ENCODE measurements at places on chromosomes 3 and 15. TPM values are rescaled to one million over a fixed set of nuclear protein-coding genes. Genes with fewer than 3 reads are reported as not detected.

DNA sequence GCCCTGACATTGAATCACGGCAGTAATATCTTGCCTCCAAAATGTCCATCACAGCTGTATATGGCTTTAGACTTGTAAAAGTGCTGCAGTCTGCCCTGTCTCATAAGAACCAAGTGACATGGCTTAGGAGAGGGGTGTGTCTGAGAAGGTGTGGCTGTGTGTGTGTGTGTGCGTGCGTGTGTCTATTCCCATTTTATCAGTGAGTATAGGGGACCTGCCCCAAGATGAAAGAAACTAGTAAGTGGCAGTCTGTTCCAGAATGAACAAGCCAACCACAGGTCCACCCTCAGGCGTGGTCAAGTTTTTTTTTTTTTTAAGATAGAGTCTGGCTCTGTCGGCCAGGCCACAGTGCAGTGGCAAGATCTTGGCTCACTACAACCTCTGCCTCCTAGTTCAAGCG is 5.6 kb upstream of the RHOV start:
- H3K4me1 ChIP-seq, result peaks cover 2% of the 10 kb centered on the region
- no peak overlapping the region for H3K4me3 ChIP-seq
- H3K27me3 ChIP-seq, result no peaks in the 10 kb centered on the region
- H3K36me3 ChIP-seq, result no peaks in the 10 kb centered on the region
- H3K27ac ChIP-seq, result no peak overlapping the region

GRCh38 chr3:79005084-79005483 is 762.7 kb downstream of the ROBO1 start:
- no peak overlapping the region for H3K27ac ChIP-seq
- no peak overlapping the region for H3K4me3 ChIP-seq
- H3K4me1 ChIP-seq, result peaks cover 9% of the 10 kb centered on the region
- DNase-seq, result no peak
- H3K36me3 ChIP-seq, result no peaks in the 10 kb centered on the region

DNA sequence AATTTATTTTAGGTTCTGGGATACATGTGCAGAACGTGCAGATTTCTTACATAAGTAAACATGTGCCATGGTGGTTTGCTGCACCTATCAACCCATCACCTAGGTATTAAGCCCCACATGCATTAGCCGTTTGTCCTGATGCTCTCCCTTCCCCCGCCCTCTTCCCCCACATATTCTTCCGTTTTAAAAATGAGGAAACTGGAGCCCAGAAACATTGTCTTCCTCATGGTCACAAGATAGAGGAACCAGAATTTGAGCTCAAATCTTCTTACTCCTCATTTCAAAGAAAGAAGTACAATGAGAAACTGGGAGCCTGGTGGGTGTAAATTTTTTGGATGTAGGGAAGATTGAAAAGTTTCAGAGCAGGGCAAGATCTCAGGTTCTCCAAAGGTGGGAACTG is 56.1 kb upstream of the USP3 start:
- H3K4me3 ChIP-seq, result no peak overlapping the region
- H3K4me1 ChIP-seq, result peaks cover 6% of the 10 kb centered on the region
- no peaks in the 10 kb centered on the region for H3K36me3 ChIP-seq
- H3K27me3 ChIP-seq, result no peaks in the 10 kb centered on the region
- DNase-seq, result no peak

- no peak overlapping the region for H3K27ac ChIP-seq
- DNase-seq, result no peak
- no peaks in the 10 kb centered on the region for H3K4me1 ChIP-seq
Measured at GRCh38 chr3:72316501-72317279, 531.6 kb downstream of the SHQ1 start.

DNA sequence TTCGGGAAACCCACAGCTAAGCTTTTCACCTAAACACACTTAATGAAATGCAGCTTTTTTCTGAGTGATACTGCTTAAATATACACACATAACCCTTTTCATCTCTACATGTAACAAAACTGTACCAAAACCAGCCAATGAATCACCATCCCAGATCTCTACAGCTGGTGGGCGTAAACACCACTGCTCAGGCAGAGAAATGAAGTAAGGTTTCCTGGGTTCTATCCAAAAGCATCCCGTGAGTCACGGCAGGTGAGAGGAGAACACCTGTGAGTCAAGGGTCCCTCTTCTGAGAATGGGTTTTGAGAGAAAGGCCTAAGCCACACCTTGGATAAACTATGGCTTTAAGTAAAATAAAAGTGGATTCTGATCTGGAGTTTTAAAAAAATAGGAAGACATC is 2.6 kb downstream of the CLDN1 start:
- H3K27ac ChIP-seq, result no peak overlapping the region
- H3K4me3 ChIP-seq, result peak overlapping the region; percentile 49
- no peaks in the 10 kb centered on the region for H3K27me3 ChIP-seq
- no peaks in the 10 kb centered on the region for H3K36me3 ChIP-seq
- no peak for DNase-seq
- peaks cover 14% of the 10 kb centered on the region for H3K4me1 ChIP-seq

DNA sequence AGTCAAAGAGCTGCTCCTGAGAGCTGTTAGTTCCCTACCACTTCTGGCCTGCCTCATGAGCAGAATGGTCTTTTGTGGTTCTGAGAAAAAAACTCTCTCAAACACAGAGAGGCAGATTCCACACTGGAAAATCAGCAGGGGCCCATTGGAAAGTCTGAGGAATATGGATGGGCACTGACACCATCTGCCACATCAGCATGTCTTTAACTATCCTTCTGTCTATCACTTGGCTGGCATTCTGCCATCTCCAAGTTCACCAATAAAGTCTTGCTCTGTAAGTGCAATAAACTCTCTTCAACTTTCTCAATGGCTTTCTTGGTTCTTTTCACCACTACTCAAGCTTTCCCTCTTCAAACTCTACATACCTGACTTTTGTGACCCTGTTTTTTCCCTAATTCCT is 101.3 kb upstream of the GALNT15 start:
- H3K36me3 ChIP-seq, result no peaks in the 10 kb centered on the region
- no peak overlapping the region for H3K27ac ChIP-seq
- no peaks in the 10 kb centered on the region for H3K27me3 ChIP-seq
- no peaks in the 10 kb centered on the region for H3K4me1 ChIP-seq
- H3K4me3 ChIP-seq, result no peak overlapping the region

DNA sequence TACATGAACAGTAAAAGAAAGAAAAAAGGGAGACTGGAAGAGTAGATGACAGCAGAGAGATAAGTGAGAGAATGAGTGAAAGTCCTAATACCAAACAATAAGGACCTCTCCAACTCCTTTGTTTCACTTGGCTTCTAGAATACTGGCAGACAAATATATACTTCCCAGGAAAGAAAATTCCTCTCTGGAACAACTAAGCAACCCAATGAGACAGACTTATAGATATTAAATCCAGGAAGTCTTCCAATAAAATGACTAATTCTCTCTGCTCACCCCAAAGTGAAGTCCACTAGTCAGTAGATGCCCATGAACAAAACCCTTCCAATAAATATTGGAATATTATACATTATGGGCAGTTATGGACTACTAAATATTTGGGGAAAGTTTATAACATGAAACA is 114.2 kb downstream of the NEDD4 start:
- no peak for DNase-seq
- no peak overlapping the region for H3K4me3 ChIP-seq
- no peaks in the 10 kb centered on the region for H3K27me3 ChIP-seq
- H3K27ac ChIP-seq, result no peak overlapping the region
- no peaks in the 10 kb centered on the region for H3K36me3 ChIP-seq

- DNase-seq, result no peak
- no peak overlapping the region for H3K4me3 ChIP-seq
- H3K36me3 ChIP-seq, result no peaks in the 10 kb centered on the region
- no peaks in the 10 kb centered on the region for H3K4me1 ChIP-seq
- no peak overlapping the region for H3K27ac ChIP-seq
Measured at GRCh38 chr3:177633671-177634207, 436.5 kb upstream of the TBL1XR1 start.

- DNase-seq, result no peak
- H3K36me3 ChIP-seq, result no peaks in the 10 kb centered on the region
- H3K27me3 ChIP-seq, result no peaks in the 10 kb centered on the region
- H3K4me1 ChIP-seq, result no peaks in the 10 kb centered on the region
Measured at GRCh38 chr15:80241508-80241907, 10.5 kb downstream of the CTXND1 start.

- peaks cover 13% of the 10 kb centered on the region for H3K4me1 ChIP-seq
- no peak for DNase-seq
- no peak overlapping the region for H3K4me3 ChIP-seq
Measured at GRCh38 chr15:39199076-39199475, 381.8 kb upstream of the THBS1 start.

GRCh38 chr3:133466531-133467386 is 66.9 kb downstream of the BFSP2 start:
- H3K27ac ChIP-seq, result no peak overlapping the region
- no peak for DNase-seq
- H3K27me3 ChIP-seq, result no peaks in the 10 kb centered on the region
- no peak overlapping the region for H3K4me3 ChIP-seq
- peaks cover 4% of the 10 kb centered on the region for H3K4me1 ChIP-seq

DNA sequence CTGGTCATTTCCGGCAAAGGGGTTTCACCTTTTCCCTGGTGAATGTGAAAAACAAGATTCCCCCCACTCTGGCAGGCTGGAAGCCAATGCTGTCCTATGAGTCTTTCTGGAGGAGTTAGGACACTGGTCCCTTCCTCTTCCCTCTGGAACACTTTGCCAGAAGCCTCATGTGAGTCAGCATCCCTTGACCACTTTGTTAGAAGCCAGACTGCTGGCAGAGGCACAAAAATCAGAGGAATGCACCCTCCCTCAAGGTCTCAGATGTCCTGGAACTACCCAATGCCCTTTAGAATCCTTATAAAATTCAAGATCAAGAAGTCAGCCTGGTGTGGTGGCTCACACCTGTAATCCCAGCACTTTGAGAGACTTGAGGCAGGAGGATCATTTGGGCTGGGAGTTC is 26.6 kb downstream of the ITGB5 start:
- DNase-seq, result no peak
- H3K4me1 ChIP-seq, result peaks cover 53% of the 10 kb centered on the region
- H3K36me3 ChIP-seq, result no peaks in the 10 kb centered on the region

DNA sequence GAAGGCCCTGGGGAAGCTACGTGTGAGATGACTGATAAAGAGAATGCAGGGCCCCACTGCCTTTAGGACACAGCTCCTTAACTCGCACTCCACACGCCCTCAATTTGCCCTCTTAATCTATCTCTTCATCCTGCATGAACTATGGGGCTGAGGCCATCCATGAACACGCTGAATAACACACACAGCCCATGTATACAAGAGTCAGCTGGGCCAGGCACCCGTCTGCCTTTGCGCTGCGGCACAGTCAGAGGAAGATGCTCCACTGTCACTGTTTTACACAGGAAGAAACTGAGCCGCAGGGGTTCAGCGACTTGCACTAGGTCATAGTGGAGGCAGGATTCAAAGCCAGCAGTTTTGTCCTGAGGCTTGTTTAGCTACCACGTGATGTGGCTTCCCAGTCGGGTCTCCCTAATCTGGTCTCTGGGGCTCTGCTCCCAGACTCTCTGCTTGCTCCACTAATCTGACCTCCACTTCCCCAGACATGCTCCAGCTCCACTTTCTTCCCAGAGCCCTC is 43.9 kb downstream of the TLE3 start:
- no peak for DNase-seq
- H3K4me3 ChIP-seq, result no peak overlapping the region
- peaks cover under 1% of the 10 kb centered on the region for H3K4me1 ChIP-seq
- peaks cover 91% of the 10 kb centered on the region for H3K36me3 ChIP-seq
- H3K27me3 ChIP-seq, result no peaks in the 10 kb centered on the region

DNA sequence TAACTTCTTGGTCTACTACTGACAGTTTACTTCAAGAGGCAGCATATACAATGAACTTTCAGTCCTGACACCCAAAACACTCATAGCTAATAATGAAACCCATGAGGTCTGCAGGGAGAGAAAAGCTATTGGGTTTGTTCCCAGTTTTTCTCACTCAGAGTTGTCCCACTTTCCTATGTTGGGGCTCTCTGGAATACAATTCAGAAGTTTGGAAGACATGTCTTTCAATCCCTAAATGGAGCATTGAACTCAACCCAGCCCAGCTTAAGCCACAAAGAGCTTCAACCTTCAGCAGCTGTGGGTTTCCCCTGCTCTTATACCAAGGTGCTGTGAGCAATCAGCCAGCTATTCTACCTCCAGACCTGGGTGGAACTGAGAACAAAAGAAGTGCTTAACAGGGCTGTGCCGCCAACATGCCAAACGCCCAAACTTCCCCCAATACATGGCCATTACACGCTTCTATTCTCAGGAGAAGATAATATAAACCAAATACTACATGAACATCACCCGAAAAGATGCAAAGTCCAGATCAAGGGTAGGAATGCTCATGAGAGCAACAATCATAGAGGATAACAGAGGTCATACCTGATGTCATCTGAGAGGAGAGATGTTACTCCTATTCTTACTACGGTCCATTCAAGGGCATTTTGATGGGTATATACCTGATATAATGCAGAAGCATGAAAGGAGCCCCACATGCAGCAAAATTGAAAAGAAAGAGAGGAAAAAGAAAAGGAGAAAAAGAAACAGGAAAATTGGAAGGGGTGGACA is 131.2 kb upstream of the TGFBR2 start:
- H3K27me3 ChIP-seq, result no peaks in the 10 kb centered on the region
- DNase-seq, result no peak
- peaks cover 11% of the 10 kb centered on the region for H3K4me1 ChIP-seq
- H3K4me3 ChIP-seq, result no peak overlapping the region
- no peak overlapping the region for H3K27ac ChIP-seq
- no peaks in the 10 kb centered on the region for H3K36me3 ChIP-seq

DNA sequence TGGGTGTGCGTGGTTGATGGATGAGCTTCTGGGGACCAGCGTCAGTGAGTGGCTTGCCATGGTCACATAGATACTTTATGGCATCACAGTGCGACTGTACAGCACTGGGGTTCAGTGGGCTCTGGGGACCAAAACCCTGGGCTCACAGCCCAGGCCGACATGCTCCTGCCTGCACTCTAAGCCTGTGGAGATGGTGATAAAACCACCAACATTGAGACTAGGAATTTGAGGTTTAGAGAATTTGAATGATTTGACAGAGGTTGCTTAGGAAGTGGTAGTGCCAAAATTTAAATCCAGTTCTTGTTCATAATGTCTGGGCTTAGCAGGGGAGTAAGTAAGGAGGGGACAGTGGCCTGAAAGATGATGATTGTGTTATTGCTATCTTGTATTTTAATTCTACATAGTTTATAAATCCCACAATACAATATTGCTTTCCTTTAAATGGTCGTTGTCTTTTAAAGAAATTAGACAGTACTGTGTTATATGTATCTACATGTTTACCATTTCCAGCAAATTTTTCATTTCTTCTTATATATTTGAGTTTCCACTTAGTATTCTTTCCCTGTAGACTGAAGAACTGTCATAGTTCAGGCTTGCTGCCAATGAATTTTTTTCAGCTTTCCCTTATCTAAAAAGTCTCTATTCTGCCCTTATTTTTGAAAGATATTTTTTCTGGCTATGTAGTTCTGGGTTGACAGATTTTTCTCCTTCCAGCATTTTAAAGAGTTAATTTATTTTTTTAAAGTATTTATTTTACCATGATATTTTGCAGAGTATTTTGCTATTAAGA is 235.4 kb upstream of the RGMA start:
- no peak overlapping the region for H3K27ac ChIP-seq
- H3K27me3 ChIP-seq, result no peaks in the 10 kb centered on the region
- H3K36me3 ChIP-seq, result no peaks in the 10 kb centered on the region
- no peak overlapping the region for H3K4me3 ChIP-seq
- no peak for DNase-seq

GRCh38 chr3:43160664-43161063 is 54.8 kb upstream of the POMGNT2 start:
- no peak overlapping the region for H3K4me3 ChIP-seq
- H3K36me3 ChIP-seq, result no peaks in the 10 kb centered on the region
- H3K4me1 ChIP-seq, result peaks cover 6% of the 10 kb centered on the region
- H3K27ac ChIP-seq, result no peak overlapping the region

SEMA3F gene
- 78.1 TPM for total RNA-seq

RHCG gene
- total RNA-seq, result 1,938 TPM

CIP2A gene
- total RNA-seq, result 6.9 TPM

RBMS3 gene
- total RNA-seq, result 70.0 TPM

LRRC31 gene
- not detected for total RNA-seq

CLEC3B gene
- total RNA-seq, result 41.7 TPM
